Left colon (tissue), 2 donors: ENCODE measurements at places on chromosomes 3 and 15.

GRCh38 chr3:33883538-33883950 lies 85.1 kb downstream of the PDCD6IP start:
- no peak for DNase-seq

GRCh38 chr3:126337980-126338651 lies 19.1 kb downstream of the KLF15 start:
- DNase-seq: no peak

GRCh38 chr15:57923306-57923705 lies 142.2 kb downstream of the ALDH1A2 start:
- DNase-seq: no peak

- no peak for DNase-seq
These were observed 1.4 kb upstream of the FES start for GRCh38 chr15:90882781-90883525.

GRCh38 chr15:50810128-50810527 lies 44.6 kb upstream of the SPPL2A start:
- no peak for DNase-seq

GRCh38 chr3:56200251-56200650 lies 268.0 kb downstream of the ERC2 start:
- no peak for DNase-seq

DNA sequence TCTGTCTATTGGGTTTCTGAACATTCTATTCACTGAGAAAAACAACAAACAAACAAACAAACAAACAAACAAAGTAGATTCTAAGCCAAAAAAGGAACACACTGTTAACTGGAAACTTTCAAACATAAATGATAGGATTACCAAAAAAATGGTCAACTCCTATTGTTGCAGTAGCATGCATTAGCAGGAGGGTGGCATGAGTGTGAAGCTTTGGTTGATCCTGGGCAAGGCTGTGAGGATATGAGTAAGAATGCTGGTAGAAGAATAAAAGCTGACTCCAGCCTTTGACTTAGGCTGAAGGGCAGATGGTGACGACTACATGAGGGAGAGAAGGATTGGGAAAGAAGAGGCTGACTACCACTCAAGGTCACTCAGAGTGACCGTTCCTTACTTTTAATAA lies 810.3 kb downstream of the VGLL3 start:
- DNase-seq: no peak

DNA sequence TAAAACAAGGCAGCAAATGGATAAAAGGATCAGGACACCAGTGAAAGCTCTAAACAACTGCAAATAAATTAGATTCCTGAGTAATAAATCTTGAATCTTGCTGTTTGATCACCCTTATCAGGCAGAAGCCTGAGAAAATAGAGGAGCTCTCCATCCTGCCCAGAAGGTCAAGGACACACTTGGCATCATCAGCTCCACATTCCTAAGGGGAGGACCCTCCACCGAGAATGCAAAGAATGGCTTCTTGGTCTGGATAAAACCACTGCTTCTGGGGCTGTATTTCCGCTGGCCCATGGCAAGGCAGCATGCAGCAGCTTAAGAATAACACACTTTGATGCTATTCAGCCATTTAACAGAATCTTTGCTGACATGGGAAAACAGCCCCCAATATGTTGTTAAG lies 108.9 kb upstream of the TSC22D2 start:
- no peak for DNase-seq

DNA sequence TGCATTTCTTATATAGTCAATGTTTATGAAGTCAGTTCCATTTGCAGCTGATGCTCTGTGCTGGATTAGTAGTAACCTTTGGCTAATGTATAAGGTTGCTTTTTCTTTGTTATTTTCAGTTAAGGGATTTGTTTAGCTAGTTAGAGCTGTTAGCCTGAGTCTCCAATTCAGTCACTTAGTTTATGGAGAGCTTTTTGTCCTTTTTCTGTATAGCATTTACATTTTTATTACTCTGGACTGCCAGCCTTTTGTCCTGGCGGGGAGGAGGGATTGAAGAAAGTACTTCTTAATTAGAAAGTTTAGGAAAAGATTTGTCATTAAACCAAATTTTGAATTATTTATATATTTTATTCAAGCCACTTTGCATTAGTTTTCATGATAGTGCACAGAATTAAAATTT lies 52.0 kb downstream of the DNAJC13 start:
- no peak for DNase-seq

DNA sequence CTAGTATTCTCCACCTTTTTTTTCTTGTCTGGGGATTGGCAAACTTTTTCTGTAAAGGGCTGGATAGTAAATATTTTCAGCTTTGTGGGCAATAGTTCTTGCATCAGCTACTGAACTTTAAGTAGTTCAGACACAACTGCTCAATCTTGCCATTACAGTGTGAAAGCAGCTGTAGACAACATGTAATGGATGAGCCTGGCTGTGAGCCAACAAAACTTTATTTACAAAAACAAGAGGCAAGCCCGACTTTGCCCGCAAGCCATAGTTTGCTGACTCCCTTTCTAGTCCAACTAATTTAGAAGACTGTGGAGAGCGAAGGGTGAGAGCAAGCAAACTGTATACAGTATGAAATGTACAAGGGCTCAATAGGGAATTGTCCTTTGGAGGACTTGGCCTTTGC lies 6.2 kb downstream of the FRMD4B start:
- no peak for DNase-seq

GRCh38 chr3:111617912-111618601 lies 22.9 kb upstream of the ZBED2 start:
- no peak for DNase-seq

- no peak for DNase-seq
These were observed 177.2 kb upstream of the THBS1 start for GRCh38 chr15:39403640-39404117.

- DNase-seq: no peak
These were observed 10.1 kb downstream of the ARHGAP31 start for GRCh38 chr3:119304201-119304713.

DNA sequence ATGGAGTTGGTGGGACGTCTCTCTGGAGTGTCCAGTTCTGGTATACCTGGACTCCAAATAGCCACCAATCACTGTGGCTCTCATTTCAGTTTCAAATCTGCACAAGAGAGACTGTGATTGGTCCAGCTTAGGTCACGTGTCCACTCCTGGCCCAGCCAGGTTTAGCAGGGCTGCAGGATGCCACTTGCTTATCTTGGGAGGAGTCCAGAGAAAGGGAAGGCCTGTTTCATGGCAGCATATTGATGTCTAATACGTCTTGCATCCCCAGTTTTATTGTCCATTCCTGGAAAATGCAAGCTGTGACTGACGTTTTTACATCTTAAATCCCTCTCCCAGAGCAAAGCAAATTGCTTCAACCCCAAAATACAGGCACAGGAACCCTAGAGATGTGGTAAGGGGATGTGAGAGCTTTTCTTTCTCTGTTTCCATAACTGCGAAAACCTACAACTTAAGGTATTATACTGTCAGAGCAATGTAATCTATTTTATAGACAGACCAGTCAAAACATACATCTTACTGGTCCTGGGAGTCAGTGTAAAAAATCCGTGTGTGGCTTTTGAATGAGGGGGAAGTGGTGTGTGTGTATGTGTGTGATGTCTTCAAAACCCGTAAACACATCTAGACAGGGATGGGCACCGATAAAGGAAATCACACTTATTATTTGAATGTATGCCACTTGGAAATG lies 274.4 kb downstream of the TLE3 start:
- DNase-seq: no peak

DNA sequence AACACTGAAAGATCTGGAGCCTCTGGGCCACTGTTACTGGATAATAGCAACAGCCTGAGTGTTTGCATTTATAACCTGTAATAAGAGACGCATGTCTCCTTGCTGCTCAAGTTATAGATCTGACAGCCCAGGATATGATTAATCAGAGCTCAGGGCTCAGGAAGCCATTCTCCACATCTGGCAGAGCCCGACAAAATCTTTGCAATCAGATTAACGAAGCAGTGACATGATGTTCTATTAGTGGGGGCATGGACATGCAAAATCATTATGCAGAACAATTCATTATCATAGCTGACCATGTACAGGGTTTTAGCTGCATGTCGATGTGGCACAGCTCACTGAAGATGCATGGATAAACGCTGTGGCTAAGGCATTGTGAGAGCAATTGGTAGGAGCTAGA lies 730.3 kb downstream of the ZNF385D start:
- no peak for DNase-seq

DNA sequence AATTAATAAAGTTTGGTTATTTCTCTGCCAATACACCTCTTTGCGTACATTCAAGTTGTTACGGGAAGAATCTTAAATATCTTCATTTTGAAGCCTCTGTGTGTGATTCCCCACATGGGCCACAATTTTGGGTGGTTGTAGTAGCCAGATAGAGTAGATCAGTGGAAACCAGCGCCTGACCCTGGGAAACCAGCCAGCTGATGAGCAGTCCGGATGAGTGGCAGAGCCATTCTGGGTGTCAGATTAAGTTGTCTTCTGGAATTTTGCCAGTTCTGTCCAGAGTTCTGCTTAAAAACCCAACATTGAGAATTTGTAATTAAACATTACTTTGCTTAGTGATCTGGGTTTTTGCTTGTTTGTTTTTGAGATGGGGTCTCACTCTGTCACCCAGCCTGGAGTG lies 49.7 kb downstream of the MRPS25 start:
- DNase-seq: no peak

- DNase-seq: no peak
These were observed 84.0 kb downstream of the SST start for GRCh38 chr3:187586226-187586625.

DNA sequence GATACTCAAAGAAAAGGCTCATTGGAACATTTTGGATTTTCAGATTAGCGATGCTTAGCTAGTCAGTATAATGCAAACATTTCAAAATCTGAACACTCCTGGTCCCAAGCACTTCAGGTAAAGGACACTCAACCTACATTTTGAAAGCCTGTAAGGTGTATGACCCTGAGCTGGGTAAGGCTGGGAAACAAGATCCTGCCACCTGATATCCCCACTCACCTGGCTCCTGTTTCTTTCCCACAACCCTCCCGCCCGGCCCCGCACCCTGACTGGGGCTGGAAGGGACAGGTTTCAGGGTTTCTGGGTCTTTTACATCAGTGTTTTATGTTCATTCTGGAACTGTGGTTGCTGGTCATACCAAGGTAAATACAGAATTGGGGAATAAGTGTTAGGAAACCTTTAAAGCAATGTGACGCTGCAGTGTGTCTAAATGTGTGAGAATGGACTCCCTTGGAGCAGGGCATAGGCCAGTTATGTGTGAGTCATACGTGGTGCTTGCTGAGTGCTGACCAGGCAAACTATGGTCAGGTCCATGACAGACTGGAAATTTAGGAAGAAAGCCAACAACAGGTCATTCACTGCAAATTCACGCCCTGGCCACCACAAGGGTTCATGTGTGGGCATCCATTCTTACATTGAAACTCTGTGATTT lies 22.9 kb downstream of the CTXND1 start:
- DNase-seq: no peak

DNA sequence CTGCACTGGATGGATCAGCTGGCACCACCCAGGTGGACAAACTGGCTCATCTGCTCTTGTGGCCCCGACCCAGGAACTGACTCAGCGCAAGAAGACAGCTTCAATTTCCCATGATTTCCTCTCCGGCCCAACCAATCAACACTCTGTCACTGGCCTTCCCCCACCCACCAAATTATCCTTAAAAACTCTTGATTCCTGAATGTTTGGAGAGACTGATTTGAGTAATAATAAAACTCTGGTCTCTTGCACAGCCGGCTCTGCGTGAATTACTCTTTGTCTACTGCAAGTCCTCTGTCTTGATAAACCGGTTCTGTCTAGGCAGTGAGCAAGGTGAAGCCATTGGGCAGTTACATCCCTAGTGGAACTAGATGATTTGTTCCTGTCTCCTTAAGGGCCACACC lies 16.1 kb downstream of the BDH1 start:
- DNase-seq: peak; percentile 75

GRCh38 chr3:117752984-117753717 lies 1043.6 kb downstream of the TUSC7 start:
- no peak for DNase-seq

GRCh38 chr3:106839576-106840280 lies 537.5 kb upstream of the CCDC54 start:
- no peak for DNase-seq

- no peak for DNase-seq
These were observed 41.0 kb downstream of the AQP9 start for GRCh38 chr15:58179206-58179605.

DNA sequence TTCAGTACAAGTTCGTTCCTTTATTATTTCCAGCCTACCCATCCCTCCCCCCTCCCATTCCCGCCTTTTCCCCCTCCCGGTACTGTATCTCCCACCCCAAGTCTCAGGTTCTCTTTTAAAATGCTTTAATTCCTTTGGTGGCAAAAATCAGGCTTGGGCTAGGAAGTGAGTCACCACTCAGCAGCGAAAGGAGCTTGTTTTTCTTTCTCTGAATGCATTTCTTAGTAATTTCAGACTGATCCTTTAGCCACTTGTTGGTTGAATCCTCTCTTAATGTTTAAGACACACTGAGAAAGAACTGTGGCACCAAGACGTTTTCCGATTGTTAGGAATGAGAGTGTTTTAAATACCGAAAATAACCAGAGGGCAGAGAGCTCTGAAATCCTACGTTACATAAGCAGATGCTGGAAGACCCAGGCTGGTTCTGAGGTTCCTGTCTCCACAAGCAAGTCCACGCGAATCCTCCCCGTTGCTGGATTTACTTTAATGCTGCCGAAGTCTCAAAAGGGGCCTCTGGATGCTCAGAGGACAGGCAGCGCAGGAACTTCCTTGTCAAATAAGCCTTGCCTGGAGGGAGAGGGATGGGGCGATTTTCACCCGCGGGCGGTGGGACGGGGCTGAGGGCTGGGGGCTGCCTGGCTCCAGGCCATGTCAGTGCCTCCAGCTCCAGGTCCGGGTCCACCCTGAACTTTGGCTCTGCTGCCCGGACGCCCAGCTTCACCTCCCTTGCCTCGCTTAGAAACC lies 854 bp upstream of the COL8A1 start:
- peak; percentile 8 for DNase-seq

- DNase-seq: no peak
These were observed 268.1 kb downstream of the ULK4 start for GRCh38 chr3:41693799-41694198.

- DNase-seq: peak; percentile 58
These were observed 144.8 kb upstream of the BHLHE40 start for GRCh38 chr3:4834403-4834866.

GRCh38 chr3:53153980-53154379 lies 7.0 kb upstream of the PRKCD start:
- no peak for DNase-seq

DNA sequence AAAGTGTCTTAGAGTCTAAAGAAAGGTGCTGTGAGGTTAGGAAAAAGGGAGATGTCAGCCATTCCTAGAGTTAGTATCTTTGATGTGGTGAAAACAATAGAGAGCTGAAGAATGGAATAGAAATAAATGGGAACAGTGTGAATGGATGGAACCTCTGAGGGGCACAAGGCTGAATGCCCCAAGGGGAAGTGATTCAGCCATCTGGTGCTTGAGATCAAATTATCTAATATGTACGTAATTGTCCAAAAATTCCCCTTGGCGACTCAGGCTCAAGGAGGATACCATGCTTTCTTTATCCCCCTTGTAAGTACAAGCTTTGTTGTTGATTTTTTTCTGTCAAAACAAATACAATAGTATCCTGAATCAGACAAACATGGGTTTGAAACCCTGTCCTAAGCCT lies 361.6 kb downstream of the LSAMP start:
- no peak for DNase-seq

GRCh38 chr15:97858296-97858695 lies 102.2 kb upstream of the ARRDC4 start:
- DNase-seq: no peak
